Dermis lymphatic vessel endothelial cell (primary cell): ENCODE measurements at places on chromosomes 7 and 10. TPM values are rescaled to one million over a fixed set of nuclear protein-coding genes. Genes with fewer than 3 reads are reported as not detected.

Gene XRCC2
- total RNA-seq, result 0.98 and 1.4 TPM in 2 replicates

Gene CCZ1
- 90.2 and 135 TPM in 2 replicates for total RNA-seq

Gene ARMS2
- not detected in 2 replicates for total RNA-seq

Gene ARHGEF5
- 0.11 and 0.34 TPM in 2 replicates for total RNA-seq

Gene NCF1
- total RNA-seq, result under 0.01 TPM in 1 of 2 replicates, not detected in the other

Gene NANOS1
- 0.43 and 0.54 TPM in 2 replicates for total RNA-seq

Gene ITGB8
- total RNA-seq, result 1.6 and 5.5 TPM in 2 replicates

Gene ABCB4
- under 0.01 TPM in 1 of 2 replicates, not detected in the other for total RNA-seq

Gene TMEM130
- not detected in 2 replicates for total RNA-seq

Gene NEUROG3
- not detected in 2 replicates for total RNA-seq

Gene TFAM
- total RNA-seq, result 29.4 and 41.9 TPM in 2 replicates

Gene MEIG1
- total RNA-seq, result 0.22 and 0.34 TPM in 2 replicates

Gene CALHM1
- not detected in 2 replicates for total RNA-seq

Gene AGK
- 20.3 and 20.6 TPM in 2 replicates for total RNA-seq

Gene HSPB1
- 49.3 and 107 TPM in 2 replicates for total RNA-seq

Gene PILRA
- 0.17 and 0.22 TPM in 2 replicates for total RNA-seq

Gene HOXA9
- total RNA-seq, result 2.6 and 3.8 TPM in 2 replicates

Gene ASB10
- not detected in 2 replicates for total RNA-seq

Gene LRMDA
- 22.0 and 26.9 TPM in 2 replicates for total RNA-seq

Gene PRKCQ
- 0.22 and 1.5 TPM in 2 replicates for total RNA-seq

Gene VWA2
- total RNA-seq, result not detected in 2 replicates

Gene CYP3A4
- not detected in 2 replicates for total RNA-seq

Gene ITPRID1
- not detected in 2 replicates for total RNA-seq

Gene GNAT3
- not detected in 2 replicates for total RNA-seq

Gene MRC1
- 201 and 288 TPM in 2 replicates for total RNA-seq

Gene ZKSCAN1
- 28.8 and 38.8 TPM in 2 replicates for total RNA-seq

Gene VSIR
- 6.5 and 10.4 TPM in 2 replicates for total RNA-seq

Gene SPOCK2
- total RNA-seq, result 7.4 and 10.0 TPM in 2 replicates

Gene TWIST1
- 0.17 and 0.87 TPM in 2 replicates for total RNA-seq

Gene MMRN2
- total RNA-seq, result 39.1 and 93.6 TPM in 2 replicates

Gene CRHR2
- not detected in 2 replicates for total RNA-seq

Gene PAX4
- total RNA-seq, result not detected in 2 replicates

Gene NOS3
- 29.3 and 29.9 TPM in 2 replicates for total RNA-seq

Gene SYNPO2L
- total RNA-seq, result not detected in 2 replicates

Gene VWC2
- total RNA-seq, result not detected in 2 replicates

Gene AGBL3
- total RNA-seq, result 1.4 TPM in 2 replicates

Gene RELN
- 1,060 and 1,696 TPM in 2 replicates for total RNA-seq

Gene PPP1R3C
- total RNA-seq, result 0.09 and 0.33 TPM in 2 replicates

Gene LGI1
- not detected in 2 replicates for total RNA-seq

Gene LRIT1
- not detected in 2 replicates for total RNA-seq

Gene PNLIPRP3
- total RNA-seq, result not detected in 2 replicates

Gene PALS2
- 16.4 and 19.3 TPM in 2 replicates for total RNA-seq

Gene SPDYE3
- not detected in 2 replicates for total RNA-seq

Gene PLAU
- 0.60 and 1.2 TPM in 2 replicates for total RNA-seq

Gene GJD4
- not detected in 2 replicates for total RNA-seq

Gene HTR5A
- not detected in 2 replicates for total RNA-seq

Gene CYP26C1
- 1.4 TPM in 2 replicates for total RNA-seq

Gene POLR1F
- total RNA-seq, result 19.6 and 24.9 TPM in 2 replicates

Gene SFTPA2
- total RNA-seq, result not detected in 2 replicates

Gene BMS1
- 17.8 and 25.1 TPM in 2 replicates for total RNA-seq

Gene NKX2-3
- not detected in 2 replicates for total RNA-seq

Gene TAX1BP1
- 72.5 and 82.3 TPM in 2 replicates for total RNA-seq

Gene ASZ1
- not detected in 2 replicates for total RNA-seq

Gene RGR
- total RNA-seq, result not detected in 2 replicates

Gene CLEC5A
- total RNA-seq, result not detected in 2 replicates

Gene KLLN
- total RNA-seq, result 0.17 and 0.22 TPM in 2 replicates

Gene PNLIPRP1
- not detected in 2 replicates for total RNA-seq

Gene LRRC4
- 0.65 and 1.4 TPM in 2 replicates for total RNA-seq
